ENCODE measurements at places on chromosomes 4 and X.

- no peak for DNase-seq
These were observed 5.9 kb upstream of the GK2 start for GRCh38 chr4:79413886-79414285.

- no peak for DNase-seq
These were observed 961 bp upstream of the MBNL3 start for GRCh38 chrX:132489578-132490419.

GRCh38 chr4:168639914-168640313, 143.1 kb downstream of the PALLD start:
- DNase-seq, result no peak

GRCh38 chr4:6472387-6473263, at the start of gene PPP2R2C:
Gene PPP2R2C, minus strand, starts transcription at chr4:6472614. Its CDS starts 385 bp downstream, at chr4:6472229.
- no peak for DNase-seq

GRCh38 chrX:77427611-77428010, 19.6 kb upstream of the FGF16 start:
- DNase-seq, result no peak

DNA sequence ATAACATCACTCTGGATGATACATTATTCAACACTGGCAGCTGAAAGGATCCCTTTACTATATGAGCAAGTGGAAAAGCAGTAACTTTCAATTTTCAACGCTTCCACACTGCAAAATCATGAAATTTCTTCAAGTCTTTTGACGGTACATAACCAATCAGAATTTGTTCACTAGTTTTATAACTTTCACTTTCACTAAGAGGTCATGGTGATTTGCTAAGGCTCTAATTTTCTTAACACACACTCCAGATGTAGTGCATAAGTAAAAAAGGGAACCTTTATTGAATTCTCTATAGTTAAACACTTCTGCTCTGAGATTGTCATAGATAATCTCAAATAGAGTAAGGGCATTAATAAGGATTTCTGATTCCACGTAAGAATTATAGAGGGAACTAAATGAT, 4.1 kb downstream of the ARMCX2 start:
- DNase-seq, result no peak

DNA sequence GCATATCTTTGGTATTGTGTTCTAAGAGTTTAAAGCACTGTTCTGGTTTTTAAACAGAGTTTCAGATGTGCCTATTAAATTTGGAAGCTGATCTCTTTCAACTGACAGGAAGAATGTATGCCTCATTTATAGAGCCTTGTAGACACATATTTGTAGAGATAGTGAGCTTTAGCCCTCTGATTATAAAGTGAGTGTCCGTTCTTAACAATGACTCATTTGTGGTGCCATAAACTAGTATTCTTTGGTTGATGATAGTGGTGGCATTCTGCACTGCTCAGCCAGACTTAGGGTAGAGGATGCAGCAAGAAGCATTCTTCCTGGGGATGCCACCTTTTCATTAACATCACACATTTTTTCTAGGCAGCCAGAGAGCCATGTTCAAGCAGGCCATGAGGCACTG, 121.7 kb downstream of the TLL1 start:
- no peak for DNase-seq

DNA sequence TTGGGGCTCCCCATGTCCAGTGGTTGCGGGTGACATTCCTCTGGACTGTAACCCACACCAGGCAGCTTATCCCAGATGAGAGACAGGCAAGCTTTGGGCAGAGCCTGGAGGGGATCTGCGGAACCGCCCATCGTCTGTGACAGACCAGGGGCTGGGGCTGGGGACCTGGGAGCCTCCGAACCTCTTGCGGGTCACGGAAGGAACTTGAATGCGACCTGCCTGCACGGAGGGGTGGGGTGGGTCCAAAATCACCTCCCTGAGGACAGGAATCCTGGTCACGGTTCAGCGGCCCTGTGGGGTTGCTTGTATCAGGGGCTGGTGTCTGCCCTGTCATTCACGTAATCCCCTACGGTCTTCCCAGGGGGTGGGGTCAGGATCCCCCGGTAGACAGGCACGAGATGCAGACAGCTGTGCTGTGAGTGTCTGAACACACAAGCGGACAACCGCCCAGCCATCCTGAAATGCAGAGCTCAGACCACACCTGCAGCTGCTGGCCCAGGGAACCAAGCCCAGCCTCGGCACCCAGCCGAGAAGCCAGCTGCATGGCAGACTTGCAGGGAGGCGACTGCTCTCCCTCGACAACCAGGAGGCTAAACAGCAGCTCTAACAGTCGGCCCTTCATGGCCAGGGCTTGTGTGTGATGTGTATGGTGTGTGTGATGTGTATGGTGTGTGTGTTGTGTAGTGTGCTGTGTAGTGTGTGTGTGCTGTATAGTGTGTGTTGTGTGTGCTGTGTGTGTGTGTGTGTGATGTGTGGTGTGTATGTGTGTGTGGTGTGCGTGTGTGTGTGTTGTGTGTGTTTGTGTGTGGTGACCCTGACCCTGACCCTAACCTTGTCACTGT, 105.9 kb upstream of the ADRA2C start:
- no peak for DNase-seq

- no peak for DNase-seq
These were observed 518.7 kb downstream of the C4orf33 start for GRCh38 chr4:129614611-129615010.

DNA sequence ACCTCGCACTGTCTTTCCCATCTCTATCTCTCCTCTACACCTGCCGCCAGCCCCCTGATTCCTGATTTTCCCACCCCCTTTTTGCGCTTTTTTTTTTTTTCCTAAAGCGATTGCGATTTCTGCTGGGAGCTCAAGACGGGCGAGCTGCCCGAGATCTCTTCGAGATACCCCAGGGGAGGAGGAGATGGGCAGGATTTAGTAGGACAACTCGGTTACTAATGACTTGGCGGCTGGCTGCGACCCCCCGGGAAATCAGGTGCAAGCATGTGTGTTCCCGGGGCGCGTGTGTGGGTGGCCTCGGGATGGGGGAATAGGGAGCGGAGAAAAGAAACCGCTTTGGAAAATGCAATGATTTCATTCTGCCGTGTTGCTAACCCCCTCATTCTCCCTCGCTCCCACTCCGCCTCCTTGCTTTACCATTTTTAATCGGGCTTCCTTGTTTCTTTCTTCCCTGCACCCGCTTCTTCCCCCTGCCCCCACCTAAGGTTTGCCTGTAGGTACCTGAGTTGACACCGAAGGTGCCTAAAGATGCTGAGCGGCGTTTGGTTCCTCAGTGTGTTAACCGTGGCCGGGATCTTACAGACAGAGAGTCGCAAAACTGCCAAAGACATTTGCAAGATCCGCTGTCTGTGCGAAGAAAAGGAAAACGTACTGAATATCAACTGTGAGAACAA, 4.4 kb downstream of the SLITRK2 start:
- no peak for DNase-seq

DNA sequence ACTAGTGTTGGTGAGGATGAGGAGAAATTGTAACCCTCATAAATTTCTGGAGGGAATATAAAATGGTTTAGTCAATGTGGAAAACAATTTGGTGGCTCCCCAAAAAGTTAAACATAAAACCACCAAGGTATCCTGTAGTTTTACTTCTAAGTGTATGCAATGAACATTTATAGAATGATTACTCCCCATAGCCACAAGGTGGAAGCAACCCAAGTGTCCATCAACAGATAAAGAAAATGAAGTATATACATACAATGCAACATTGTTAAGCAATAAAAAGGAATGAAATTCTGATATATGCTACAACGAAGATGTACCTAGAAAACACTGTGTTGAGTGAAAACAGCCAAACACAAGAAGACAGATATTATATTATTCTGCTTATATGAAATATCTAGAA, 569.1 kb upstream of the GRID2 start:
- DNase-seq, result no peak

DNA sequence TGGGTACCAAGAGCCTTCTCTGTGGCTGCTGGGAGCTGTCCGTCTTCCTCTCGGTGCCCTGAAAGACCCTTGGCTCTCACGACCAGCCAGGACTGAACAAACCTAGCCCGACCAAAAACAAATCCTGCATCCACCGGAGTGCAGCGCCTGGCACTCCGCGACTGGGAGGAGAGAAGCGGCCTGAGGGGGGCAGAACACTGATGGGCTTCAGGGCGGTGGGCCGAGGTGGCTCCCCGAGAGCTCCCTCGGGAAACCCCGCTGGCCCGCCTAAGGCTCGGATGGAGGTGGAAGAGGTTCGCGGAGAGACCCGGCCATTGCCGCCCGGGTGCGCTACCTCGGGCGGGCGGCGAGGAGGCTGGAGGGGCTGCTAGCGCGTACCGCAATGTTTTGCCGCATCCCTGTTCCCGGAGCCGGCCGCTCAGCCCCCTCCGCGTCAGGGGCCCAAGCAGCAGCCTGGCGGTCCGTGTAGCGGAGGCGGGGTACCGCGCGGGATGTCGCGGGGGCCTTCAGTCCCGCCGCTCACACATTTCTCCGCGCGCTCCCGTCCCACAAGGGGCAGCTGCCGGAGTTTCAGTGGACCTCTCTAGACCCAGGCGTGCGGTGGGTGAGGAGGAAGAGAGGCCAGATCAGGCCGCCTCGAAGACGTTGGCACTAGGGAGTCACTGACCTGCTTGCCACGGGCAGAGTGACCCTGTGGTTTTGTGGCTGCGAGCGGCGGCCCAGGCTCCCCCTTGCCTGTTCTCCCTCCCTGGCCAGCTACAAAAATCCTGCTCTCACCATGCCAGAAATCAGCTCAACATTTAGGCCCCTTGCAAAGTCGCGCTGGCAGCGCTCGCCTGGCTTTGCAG, 2.2 kb downstream of the SLITRK4 start:
- no peak for DNase-seq

- no peak for DNase-seq
These were observed 35.2 kb downstream of the ARSF start for GRCh38 chrX:3076416-3076991.

- peak; percentile 47 for DNase-seq
These were observed 28.7 kb downstream of the CLDN34 start for GRCh38 chrX:9995855-9996339.

- DNase-seq, result no peak
These were observed 315.9 kb downstream of the LDB2 start for GRCh38 chr4:16582526-16582925.

- DNase-seq, result no peak
These were observed 100.9 kb upstream of the WDFY3 start for GRCh38 chr4:85067342-85067741.

DNA sequence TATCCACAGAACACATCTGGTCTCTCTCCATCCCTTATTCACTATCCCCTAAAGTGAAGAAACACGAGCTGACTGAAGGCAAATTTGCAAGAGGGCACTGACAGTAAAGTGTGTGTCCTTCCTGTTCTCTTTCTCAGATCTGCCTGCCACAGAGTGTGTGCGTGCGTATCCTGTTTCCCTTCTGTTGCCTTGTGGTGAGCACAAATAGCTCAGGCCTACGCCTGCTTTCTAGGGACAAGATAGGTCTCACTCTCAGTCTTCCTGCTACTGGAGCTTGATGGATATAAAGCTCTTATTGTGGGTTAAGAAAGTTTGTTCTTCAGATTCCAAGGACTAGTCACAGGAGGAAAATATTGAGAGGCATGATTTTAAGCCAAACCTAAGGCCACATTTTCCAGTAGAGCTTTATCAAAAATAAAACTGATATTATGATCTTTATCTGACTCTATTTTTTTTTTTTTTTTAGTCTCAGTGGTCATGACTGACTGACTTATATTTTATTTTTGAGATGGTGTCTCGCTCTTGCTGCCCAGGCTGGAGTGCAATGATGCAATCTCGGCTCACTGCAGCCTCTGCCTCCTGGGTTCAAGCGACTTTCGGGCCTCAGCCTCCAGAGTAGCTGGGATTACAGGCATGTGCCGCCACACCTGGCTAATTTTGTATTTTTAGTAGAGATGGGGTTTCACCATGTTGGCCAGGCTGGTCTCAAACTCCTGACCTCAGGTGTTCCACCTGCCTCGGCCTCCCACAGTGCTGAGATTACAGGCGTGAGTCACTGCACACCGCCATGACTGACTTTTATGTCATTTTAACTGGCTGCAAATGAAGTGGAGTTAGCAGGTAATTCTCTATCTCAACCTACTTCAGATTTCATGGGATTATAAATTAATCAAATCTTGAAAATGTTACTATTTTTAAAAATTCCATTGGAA, 140.3 kb upstream of the SH3RF1 start:
- no peak for DNase-seq

GRCh38 chrX:151713849-151714248, 2.0 kb upstream of the FATE1 start:
- DNase-seq, result no peak

GRCh38 chrX:22110729-22111494, 78.8 kb downstream of the PHEX start:
- no peak for DNase-seq

DNA sequence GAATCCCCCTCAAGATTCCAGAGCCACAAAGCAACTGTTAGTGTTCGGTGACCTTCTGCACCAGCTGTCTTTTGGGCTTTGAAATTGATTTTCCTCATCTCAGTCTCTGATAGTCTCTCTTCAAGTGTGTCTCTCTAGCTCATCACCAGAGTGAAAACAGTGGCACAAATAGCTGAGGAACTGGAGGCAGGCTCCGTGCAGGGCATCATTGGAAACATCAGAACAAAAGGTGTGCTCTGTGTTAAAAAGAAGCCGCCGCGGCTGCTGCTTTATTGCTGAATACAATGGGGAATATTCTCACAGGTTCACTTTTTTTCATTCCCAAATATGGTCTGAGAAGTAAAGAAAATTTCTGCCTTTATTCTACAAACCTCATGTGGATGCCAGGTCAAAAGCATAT, 297.5 kb downstream of the DCTD start:
- DNase-seq, result no peak

GRCh38 chrX:45842926-45843315, 642.2 kb upstream of the DIPK2B start:
- no peak for DNase-seq

- DNase-seq, result no peak
These were observed 94.2 kb downstream of the GPAT3 start for GRCh38 chr4:83629945-83630721.

- no peak for DNase-seq
These were observed 3.2 kb upstream of the TLR10 start for GRCh38 chr4:38785901-38786402.

- DNase-seq, result no peak
These were observed 158.2 kb upstream of the DDIT4L start for GRCh38 chr4:100348473-100348872.

DNA sequence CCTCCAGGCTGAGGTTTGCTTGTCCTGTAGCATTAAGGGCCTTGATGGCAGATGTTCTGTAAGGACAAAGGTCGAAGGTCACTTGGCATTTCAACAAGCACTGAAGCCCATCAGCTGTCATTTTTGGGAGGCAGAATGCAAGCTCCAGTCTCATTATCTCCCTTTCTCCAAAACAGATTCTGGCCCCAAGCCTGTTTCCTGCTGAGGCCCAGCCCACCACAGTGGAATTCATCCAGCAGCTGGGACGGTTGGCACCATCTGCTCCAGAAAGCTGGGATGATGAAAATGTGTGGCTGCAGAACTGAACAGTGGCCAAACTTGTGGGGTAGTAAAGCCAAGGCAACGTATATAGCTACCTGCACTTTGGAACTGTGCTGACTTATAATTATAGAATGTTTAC, 17.7 kb upstream of the PPEF2 start:
- DNase-seq, result no peak

All from activated CD8-positive, alpha-beta memory T cell treated with anti-CD3 and anti-CD28 coated beads for 1 hour (primary cell).